ENCODE measurements at places on chromosomes 13 and 19.

DNA sequence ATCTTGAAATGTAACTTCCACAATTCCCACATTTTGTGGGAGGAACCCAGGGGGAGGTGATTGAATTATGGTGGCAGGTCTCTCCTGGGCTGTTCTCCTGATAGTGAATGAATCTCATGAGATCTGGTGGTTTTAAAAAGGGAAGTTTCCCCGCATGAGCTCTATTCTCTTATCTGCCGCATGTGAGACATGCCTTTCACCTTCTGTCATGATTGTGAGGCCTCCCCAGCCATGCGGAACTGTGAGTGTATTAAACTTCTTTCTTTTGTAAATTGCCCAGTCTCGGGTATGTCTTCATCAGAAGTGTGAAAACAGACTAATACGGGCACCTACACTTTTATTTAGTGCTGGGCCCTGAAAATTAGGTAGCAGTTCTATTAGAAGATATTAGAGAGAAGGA, 45.8 kb downstream of the TNFSF13B start:
- H3K4me1 ChIP-seq: no peaks in the 10 kb centered on the region
- no peak overlapping the region for H3K4me3 ChIP-seq
- no peak overlapping the region for H3K27ac ChIP-seq
- peaks cover 18% of the 10 kb centered on the region for H3K27me3 ChIP-seq
- no peaks in the 10 kb centered on the region for H3K36me3 ChIP-seq

- no peak for DNase-seq
- H3K27me3 ChIP-seq: peaks cover 75% of the 10 kb centered on the region
- H3K4me1 ChIP-seq: peaks cover 30% of the 10 kb centered on the region
- H3K27ac ChIP-seq: no peak overlapping the region
Observed at GRCh38 chr13:52849291-52850071, 1.0 kb upstream of the PCDH8 start.

- H3K36me3 ChIP-seq: peaks cover 8% of the 10 kb centered on the region
- H3K27me3 ChIP-seq: no peaks in the 10 kb centered on the region
- H3K4me1 ChIP-seq: peaks cover 57% of the 10 kb centered on the region
- H3K27ac ChIP-seq: no peak overlapping the region
Observed at GRCh38 chr13:27168906-27169657, 2.5 kb downstream of the USP12 start.

- no peak overlapping the region for H3K27ac ChIP-seq
- H3K4me1 ChIP-seq: no peaks in the 10 kb centered on the region
- H3K4me3 ChIP-seq: no peak overlapping the region
- H3K36me3 ChIP-seq: no peaks in the 10 kb centered on the region
Observed at GRCh38 chr13:52925775-52926285, 77.4 kb upstream of the PCDH8 start.

DNA sequence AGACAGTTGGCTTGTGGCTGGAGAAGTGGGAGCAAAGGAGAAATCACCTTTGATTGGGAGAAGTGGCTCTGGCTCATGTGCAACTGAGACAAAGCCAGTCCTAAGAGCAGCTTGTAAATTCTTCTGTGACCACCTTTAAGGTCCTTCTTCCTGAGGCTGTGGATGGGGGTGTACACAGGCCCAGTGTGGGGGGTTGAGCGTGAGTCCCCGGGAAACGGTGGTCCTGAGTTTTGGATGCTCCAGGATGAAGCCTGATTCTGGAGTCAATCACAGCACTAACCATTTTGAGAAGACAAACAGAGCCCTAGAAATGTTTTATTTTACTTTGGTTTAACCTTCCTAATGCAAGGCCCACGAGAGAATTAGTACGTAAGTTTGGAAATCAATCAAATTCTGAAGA, 3.9 kb upstream of the CEBPA start:
- no peaks in the 10 kb centered on the region for H3K4me1 ChIP-seq
- DNase-seq: no peak
- no peak overlapping the region for H3K27ac ChIP-seq
- no peak overlapping the region for H3K4me3 ChIP-seq
- peaks cover 2% of the 10 kb centered on the region for H3K36me3 ChIP-seq

DNA sequence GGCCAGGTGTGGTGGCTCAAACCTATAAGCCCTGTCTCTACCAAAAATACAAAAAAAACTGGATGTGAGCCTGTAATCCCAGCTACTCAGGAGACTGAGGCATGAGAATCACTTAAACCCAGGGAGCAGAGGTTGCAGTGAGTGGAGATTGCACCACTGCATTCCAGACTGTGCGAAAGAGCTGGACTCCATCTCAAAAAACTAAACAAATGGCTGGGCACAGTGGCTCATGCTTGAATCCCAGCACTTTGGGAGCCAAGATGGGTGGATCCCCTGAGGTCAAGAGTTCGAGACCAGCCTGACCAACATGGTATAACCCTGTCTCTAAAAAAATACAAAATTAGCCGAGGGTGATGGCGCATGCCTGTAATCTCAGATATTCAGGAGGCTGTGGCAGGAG, 34.9 kb upstream of the ZNF83 start:
- H3K36me3 ChIP-seq: peaks cover 1% of the 10 kb centered on the region
- no peak for DNase-seq
- no peaks in the 10 kb centered on the region for H3K27me3 ChIP-seq
- peaks cover 23% of the 10 kb centered on the region for H3K4me1 ChIP-seq
- no peak overlapping the region for H3K4me3 ChIP-seq

- peaks cover 5% of the 10 kb centered on the region for H3K4me1 ChIP-seq
- no peak overlapping the region for H3K4me3 ChIP-seq
- H3K27ac ChIP-seq: no peak overlapping the region
- no peaks in the 10 kb centered on the region for H3K36me3 ChIP-seq
Observed at GRCh38 chr19:15911599-15912235, 13.8 kb upstream of the CYP4F2 start.

DNA sequence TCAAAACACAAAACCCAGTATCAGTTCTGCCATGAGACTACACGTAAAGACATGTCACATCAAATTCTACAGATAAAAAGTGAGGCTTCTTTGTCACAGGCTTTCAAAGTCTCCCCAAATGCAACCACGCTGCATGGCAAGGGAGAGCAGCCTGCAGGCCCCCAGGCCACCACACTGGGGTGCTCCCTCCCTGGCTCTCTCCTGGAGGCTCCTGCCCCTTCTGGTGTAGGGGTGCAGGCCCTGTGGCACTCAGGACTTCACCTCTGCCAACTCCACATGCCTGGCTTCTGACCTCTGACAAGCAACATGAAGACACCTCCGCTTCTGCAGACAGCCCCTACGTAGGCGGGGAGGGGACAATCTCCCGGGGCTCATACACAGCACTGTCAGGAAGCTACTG, 14.3 kb downstream of the AKAP8 start:
- no peak for DNase-seq
- peaks cover 4% of the 10 kb centered on the region for H3K4me1 ChIP-seq
- H3K36me3 ChIP-seq: peaks cover 76% of the 10 kb centered on the region
- H3K4me3 ChIP-seq: no peak overlapping the region

DNA sequence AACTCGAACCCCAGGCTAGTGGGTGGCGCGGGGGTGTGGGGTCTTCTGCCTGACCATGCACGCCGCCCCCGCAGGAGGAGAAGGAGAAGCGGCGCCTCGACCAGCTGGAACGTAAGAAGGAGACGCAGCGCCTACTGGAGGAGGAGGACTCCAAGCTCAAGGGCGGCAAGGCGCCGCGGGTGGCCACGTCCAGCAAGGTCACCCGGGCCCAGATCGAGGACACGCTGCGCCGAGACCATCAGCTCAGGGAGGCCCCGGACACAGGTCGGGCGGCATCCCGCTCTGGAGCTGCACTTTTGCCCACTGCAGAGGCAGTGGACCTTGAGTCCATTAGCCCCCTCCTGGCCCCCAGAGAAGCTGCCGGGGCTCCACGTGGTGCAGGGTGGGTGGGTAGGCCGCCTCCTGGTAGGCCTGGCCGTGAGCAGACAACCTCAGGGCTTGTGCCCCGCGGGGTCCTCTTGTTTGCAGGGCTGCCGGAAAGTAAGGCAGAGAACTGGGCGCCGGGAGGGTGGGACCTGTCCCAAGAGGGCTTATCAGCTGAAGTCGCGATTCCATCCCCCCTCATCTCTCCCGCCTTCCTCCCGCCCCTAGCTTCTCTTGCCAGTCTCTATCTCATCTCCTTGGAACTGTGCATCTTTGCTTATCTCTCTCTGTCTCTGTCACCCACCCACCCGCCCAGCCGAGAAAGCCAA, 9.9 kb downstream of the CCDC124 start:
- H3K27me3 ChIP-seq: no peaks in the 10 kb centered on the region
- peaks cover 30% of the 10 kb centered on the region for H3K36me3 ChIP-seq
- H3K4me1 ChIP-seq: peaks cover 17% of the 10 kb centered on the region
- H3K4me3 ChIP-seq: no peak overlapping the region
- H3K27ac ChIP-seq: no peak overlapping the region
